Adrenal gland (tissue), 19 donors: ENCODE measurements at places on chromosomes 2 and 18. TPM values are rescaled to one million over a fixed set of nuclear protein-coding genes. Genes with fewer than 3 reads are reported as not detected.

DNA sequence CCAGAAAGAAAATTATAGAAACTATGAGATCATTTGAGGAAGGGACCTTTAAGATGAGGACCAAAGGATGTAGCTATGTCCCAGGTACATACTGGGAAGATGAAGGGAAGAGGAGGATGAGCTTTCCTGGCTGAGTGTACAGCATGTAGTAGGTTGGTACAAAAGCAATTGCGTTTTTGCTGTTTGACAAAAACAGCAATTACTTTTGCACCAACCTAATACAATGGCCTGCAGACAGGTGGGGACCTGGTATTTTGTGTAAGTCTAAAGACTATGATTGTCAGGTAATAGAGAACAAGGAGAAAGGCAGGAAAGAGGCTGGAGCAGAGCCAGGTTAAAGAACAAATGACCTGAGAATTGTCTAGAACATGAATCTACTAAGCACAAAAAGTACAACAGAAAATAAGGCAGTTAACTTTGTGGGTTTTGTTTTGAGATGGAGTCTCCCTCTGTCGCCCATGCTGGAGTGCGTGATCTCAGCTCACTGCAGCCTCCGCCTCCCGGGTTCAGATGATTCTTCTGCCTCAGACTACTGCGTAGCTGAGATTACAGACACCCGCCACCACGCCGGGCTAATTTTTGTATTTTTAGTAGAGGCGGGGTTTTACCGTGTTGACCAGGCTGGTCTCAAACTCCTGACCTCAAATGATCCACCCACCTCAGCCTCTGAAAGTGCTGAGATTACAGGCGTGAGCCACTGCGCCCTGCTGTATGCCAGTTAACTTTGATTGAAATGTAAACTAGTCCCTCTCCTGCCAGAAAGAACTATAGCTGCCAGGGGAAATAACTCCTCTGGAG is 3.2 kb upstream of the TGOLN2 start:
- H3K4me1 ChIP-seq = peaks cover 17% of the 10 kb centered on the region
- no peak overlapping the region for H3K4me3 ChIP-seq
- peaks cover 2% of the 10 kb centered on the region for H3K36me3 ChIP-seq
- no peak overlapping the region for H3K27ac ChIP-seq
- no peak for DNase-seq
- no peaks in the 10 kb centered on the region for H3K27me3 ChIP-seq

DNA sequence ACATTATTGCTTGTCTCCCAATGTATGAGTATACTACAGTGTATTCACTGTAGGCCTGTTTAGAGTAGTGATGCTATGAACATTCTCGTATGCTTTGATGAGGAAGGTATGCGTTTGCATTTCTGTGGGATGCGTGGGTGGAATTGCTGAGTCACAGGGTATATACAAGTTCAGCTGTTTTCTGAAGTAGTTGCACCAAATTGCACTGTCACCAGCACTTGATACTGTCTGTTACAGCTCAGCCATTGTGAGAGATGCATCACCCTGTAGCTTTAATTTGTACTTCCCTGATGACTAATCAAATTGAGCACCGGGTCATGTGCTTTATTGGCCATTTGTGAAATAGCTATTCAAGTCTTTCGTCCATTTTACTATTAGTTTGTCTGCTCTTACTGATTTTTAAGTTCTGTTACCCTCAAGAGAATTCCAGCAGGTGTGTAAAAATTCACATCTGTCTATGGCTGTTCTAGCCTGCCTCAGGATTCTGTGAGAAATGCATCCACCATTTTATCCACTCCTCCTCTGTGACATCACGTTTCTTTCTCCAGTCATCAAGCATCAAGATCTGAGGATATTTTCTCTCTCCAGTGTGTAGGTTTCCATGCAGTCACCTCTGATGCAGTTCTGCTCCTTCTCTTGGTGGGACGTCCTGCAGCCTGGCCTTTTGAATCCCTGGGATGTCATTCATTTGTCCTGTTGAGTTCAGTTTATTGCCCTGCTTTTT is 72.5 kb downstream of the DGKD start:
- H3K27ac ChIP-seq = no peak overlapping the region
- no peak for DNase-seq
- no peaks in the 10 kb centered on the region for H3K27me3 ChIP-seq

DNA sequence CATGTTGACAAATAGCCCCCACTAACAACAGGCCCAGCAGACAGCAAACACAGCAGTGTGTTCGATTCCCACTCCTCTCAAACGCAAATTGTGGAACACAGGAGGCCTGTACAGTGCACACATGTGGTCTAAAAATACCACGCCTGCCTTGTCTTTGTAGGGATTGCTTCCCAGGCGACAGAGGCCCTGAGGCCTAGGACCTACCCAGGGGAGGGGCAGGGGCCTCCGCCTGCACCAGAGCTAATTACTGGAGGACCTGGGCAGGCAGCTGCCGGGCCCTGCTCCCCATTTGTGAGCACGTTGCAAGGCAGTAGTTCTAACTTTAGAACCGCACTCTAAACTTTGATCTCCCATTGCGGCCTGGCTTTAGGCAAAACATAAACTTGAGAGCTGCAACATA is 316.0 kb downstream of the TXNL1 start:
- no peak overlapping the region for H3K4me3 ChIP-seq
- DNase-seq = no peak
- no peak overlapping the region for H3K27ac ChIP-seq
- H3K36me3 ChIP-seq = no peaks in the 10 kb centered on the region
- no peaks in the 10 kb centered on the region for H3K27me3 ChIP-seq

DNA sequence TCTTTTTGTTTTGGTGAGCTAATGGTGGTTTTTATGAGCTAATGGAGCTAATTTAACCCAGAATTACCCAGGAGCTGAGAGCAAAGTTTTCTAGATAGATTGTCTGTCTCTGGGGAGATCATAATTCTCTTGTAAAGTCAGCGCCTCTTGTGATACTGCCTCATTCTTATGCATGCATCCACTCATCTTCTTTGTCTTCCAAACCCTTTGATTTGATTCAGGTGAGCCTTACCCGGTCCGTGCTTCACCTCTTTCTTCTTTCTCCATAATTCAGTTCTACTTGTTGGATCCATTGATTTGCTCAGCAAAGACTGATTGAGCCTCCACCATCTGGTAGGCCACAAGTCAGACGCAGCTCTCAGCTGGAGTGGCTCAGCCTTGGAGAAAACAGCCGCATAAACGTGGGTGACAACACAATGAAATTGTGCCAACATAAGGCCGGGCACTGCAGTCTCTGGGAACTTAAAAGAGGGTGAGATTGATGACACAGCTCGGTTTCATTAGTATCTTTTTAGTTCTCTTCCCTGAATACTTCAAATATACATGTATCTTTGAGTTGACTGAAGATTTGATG is 158.5 kb upstream of the SH3BP4 start:
- H3K4me3 ChIP-seq = no peak overlapping the region
- no peak overlapping the region for H3K27ac ChIP-seq
- H3K36me3 ChIP-seq = no peaks in the 10 kb centered on the region
- no peak for DNase-seq

DNA sequence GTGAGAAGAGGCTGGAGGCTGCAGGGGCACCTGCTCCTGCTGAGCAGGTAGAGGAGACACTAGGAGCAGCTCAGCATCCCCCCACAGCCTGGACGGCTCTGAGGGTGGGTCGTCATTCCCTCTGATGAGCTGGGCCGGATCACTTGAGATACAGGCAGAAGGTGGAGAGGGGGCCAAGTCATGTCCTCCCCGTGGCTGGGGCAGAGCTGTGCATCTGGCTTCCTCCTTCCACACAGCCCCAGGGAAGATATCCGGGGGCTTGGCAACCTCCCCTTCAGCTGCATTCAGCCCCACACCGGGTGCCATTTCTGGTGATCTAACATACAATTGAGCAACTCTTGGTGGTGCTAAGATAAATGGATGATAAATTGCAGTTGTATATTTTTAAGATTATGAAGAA is 236.9 kb downstream of the LDLRAD4 start:
- H3K27me3 ChIP-seq = no peaks in the 10 kb centered on the region
- H3K36me3 ChIP-seq = no peaks in the 10 kb centered on the region
- no peak overlapping the region for H3K4me3 ChIP-seq
- H3K27ac ChIP-seq = no peak overlapping the region

Gene RTP5
- total RNA-seq = not detected

DNA sequence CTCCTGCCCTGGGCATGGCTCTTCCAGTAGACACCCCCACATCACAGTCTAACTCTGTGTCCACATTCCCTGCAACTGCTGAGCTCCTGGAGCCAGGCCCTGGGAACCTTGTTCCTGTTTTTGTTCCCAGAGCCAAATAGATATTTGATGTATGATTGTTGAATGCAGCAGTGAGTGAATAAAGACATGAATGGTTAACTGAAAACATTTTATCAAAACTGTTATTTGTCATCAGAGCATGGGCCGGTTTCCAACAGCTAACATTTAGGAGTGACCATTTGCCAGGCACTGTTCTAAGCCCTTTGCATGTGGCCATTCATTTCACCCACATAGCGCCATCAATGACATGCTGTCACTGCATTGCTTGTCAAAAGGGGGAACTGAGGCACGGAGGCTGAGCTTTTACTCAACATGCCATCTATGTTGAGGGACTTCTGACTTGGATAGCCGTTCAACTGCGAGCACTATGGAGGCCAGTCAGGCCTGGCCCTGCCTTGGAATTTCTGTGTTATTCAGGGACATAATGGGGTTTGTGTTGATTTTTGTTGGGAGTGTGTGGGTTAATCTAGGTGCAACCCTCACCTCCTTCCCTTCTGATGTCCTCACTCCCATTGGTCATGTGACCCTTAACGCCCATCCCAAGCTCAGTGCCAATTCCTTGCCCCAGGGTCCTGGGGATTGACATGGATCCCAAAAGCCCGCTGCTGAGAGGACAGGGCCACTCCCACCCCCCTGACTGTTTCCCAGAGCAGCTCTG is 12.6 kb downstream of the IL1R1 start:
- no peaks in the 10 kb centered on the region for H3K36me3 ChIP-seq
- peaks cover 41% of the 10 kb centered on the region for H3K4me1 ChIP-seq
- H3K4me3 ChIP-seq = no peak overlapping the region
- peak overlapping the region; percentile 85 for H3K27ac ChIP-seq

Gene RAMP1
- total RNA-seq = 28.9 TPM
